Posterior vena cava (tissue), 2 donors: ENCODE measurements at places on chromosomes 2 and 18. TPM values are rescaled to one million over a fixed set of nuclear protein-coding genes. Genes with fewer than 3 reads are reported as not detected.

Gene IL37
- total RNA-seq, result not detected

Gene RPE
- 40.0 TPM for total RNA-seq

Gene PSD4
- total RNA-seq, result 10.5 TPM

Gene LAMA1
- 4.0 TPM for total RNA-seq

Gene SCN1A
- not detected for total RNA-seq

Gene PDE11A
- 1.4 TPM for total RNA-seq

Gene CXCR2
- total RNA-seq, result 2.0 TPM

Gene CCDC85A
- 2.8 TPM for total RNA-seq

DNA sequence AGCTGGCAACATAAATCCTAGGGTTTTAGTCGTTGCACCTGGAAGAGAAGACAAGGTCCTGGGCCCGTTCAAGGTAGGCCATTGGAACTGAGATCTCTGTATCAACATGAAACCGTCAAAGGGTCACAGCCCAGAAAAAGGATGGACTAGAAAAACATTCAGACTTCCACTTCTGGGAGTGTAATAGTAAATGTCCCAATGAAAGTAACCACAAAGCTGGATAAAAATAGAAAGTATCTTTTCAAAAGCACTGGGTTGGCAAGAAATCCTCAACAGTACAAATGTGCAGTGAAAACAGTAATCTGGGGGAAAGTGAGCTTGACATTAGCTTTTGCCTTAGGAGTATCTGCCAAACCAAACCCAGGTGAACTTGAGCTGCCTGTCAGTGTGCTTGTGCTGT is 12.9 kb downstream of the CGREF1 start:
- DNase-seq, result no peak

- no peak for DNase-seq
Observed at GRCh38 chr2:160221391-160222276, 21.6 kb upstream of the ITGB6 start.

- DNase-seq, result no peak
Observed at GRCh38 chr2:242011167-242011513, 141.6 kb downstream of the RTP5 start.

- DNase-seq, result no peak
Observed at GRCh38 chr2:46697830-46698323, 217.7 kb downstream of the MCFD2 start.

GRCh38 chr2:109110170-109110569 is 18.8 kb upstream of the SH3RF3 start:
- no peak for DNase-seq

- DNase-seq, result no peak
Observed at GRCh38 chr2:129798301-129798581, 181.2 kb upstream of the RAB6C start.

- no peak for DNase-seq
Observed at GRCh38 chr2:199693861-199694260, 157.1 kb downstream of the FTCDNL1 start.

DNA sequence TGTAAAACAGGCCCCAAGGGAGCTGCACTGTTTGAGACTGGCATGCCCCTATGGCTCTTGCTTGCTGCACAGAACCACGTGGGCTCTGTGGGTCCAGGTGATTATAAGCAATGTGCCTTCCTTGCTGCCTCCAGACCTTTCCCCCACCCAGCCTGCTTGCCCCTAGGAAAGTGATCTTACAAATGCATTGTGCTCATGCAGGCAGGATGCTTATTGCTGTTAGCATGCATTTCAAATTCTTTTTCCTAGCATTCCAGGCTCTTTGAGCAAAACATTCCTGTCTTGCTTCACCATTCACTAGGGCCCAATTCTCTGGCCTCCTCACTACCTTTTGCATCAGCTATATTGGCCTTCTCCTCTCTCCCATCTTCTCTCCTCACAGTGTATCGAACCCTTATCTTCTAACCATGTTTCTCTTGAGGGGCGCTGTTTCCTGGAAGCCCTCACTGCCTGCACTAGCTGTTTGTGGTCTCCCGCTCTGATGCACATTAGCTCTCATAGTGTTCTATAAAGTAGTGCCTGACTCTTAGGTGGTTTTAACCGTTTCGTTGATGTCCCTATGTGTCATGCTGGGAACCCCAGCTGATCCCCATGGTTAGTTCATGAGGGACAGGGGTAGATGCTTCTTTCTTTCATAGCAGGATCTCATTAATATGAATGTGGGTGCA is 152.9 kb upstream of the EPAS1 start:
- DNase-seq, result no peak

DNA sequence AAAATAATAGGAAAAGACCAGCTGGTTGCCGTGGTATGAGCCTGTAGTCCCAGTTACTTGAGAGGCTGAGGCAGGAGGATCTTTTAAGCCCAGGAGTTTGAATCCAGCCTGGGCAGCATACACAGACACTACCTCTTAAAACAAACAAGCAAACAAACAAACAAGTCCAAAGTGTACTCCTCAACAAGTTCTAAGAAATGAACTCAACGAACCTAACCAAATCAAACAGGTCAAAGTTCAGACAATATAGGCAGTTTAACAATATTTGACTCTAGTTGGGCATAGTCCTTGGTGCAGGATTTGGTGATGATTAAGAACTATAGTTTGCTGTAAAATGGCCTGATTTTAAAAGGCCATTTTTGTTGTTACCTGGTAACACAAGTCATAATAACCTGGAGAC is 41.9 kb upstream of the RHOB start:
- no peak for DNase-seq

- DNase-seq, result no peak
Observed at GRCh38 chr2:233087713-233088112, 27.6 kb downstream of the INPP5D start.

DNA sequence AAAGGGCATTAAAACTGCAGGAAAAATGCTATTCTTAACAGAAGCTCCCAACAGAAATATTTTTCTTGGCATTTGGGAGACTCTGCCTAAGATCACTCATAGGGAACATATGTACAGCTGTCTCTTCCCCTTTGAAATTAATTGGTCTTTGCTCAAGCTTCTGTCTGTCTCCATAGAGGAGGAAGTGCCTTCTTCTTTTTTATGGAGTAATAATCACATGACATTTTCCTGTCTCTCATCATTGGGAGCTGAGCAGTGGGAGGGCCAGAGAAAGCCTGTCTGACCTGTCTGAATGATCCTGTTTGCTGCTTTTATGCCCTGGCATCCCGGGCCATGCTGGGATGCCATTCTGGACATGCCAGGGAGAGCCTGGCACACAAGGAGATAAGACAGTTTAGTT is 145.6 kb downstream of the AQP4 start:
- DNase-seq, result no peak
